Activated naive CD4-positive, alpha-beta T cell treated with anti-CD3 and anti-CD28 coated beads, Interleukin-2, amount 10 ng/mL, durations not matched to agents 7 days and 5 days (primary cell): ENCODE measurements at places on chromosomes 11 and 22.
A peak's percentile ranks its signal among the peaks of the same experiment; 100 is the strongest.

GRCh38 chr11:104609311-104610085, 288.8 kb downstream of the CASP12 start:
- DNase-seq = peak; percentile 43

DNA sequence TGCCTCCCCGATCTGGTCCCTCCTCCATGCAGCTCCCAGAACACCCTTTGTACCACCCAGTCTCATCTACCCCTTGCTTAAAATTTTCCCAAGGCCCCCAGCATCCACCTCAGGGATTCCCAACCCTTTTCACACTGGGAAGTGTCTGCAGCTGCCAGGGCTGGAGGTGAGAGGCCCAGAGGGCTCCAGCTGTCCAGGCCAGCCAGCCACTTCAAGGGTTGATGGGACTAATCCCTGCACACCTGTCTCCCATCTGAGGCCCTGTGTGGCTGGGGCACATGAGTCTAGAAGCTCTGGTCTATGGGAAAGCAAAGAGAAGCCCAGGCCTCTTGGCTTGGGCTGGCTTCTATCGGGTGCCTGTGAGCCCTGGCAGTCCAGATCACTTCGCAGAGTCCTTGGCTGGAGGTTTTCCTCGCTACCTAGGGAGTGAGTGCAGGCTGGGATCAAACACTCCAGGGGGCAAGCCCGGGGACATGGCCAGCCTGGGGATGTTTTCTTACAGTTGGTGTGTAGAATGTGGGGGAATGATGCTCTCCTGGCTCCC, 41.1 kb upstream of the TPBGL start:
- DNase-seq = no peak

DNA sequence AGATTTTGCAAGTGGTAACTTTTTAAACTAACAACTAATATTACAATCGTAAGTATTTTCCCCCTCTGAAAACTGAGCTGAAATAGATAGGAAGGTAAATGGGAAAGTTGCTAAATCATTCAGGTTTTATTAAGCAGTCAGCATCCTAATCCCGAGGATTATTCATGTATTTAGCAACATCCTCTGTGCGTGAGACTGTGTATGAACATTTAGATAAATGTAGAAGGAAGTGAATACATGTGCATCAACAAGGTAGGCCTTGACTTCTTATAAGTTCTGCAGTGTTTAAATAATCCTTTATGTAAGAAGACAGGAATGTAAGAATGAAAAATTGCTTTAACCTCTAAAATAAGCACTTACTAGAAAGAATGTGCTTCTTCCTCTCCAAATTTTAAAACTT, 745.9 kb upstream of the TENM4 start:
- DNase-seq = no peak

- DNase-seq = no peak
Measured at GRCh38 chr11:15342163-15342562, 227.4 kb downstream of the INSC start.

DNA sequence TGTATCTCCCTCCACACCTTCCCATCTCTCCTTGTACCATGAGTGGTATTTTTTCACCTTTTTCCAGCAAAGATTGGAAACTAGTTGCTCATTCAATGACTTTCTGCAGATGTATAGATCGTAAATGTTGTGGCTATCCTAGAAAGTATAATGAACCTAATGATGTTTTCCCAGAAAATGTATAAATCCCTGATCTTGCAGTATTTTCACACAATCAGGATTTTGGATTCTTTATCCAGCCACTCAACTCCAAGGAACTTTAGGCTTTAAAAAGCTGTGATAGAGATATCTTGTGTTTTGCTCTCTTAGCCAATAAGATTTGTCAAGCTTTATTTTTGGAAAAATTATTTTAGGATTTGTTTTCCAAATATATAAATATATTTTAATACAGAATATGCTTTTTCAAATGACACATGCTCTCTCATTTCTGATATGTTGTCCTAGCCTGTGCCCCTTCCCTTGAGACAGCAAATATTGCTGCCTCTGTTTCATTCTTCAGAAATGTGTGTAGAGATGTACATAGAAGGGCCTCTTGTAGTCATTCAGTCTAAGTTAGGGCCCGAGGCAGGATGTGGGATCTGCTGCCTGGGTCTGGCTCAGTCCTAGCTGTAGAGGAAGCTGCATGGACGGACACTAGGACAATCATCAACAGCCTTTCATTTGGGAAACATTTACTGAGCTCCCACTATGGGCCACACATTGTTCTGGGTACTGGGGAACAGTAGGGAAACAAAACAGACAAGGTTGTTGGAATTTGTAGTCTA, 62.4 kb downstream of the NAV2 start:
- no peak for DNase-seq

GRCh38 chr11:46377831-46378230, 3.6 kb upstream of the MDK start:
- DNase-seq = no peak

DNA sequence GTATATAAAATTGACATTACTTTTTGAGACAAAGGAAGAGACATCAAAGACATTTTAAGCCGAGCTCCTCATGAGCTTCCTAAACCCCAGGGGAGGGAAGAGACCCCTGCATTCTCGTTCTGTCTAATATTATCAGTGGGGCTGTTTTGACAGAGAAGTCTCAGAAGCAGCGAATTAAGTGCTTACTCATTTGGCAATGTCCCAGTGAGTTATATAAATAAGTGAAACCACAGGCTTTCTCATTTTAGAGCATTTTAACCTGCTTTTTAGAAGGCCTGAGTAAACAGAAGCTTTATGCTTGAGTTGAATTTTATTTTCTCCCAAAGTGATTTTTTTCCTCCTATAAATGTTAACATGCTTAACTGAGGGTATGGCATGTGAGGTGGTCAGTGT, 23.2 kb upstream of the C1QTNF4 start:
- DNase-seq = no peak

- no peak for DNase-seq
Measured at GRCh38 chr11:69145050-69145380, 10.7 kb upstream of the SMIM38 start.

DNA sequence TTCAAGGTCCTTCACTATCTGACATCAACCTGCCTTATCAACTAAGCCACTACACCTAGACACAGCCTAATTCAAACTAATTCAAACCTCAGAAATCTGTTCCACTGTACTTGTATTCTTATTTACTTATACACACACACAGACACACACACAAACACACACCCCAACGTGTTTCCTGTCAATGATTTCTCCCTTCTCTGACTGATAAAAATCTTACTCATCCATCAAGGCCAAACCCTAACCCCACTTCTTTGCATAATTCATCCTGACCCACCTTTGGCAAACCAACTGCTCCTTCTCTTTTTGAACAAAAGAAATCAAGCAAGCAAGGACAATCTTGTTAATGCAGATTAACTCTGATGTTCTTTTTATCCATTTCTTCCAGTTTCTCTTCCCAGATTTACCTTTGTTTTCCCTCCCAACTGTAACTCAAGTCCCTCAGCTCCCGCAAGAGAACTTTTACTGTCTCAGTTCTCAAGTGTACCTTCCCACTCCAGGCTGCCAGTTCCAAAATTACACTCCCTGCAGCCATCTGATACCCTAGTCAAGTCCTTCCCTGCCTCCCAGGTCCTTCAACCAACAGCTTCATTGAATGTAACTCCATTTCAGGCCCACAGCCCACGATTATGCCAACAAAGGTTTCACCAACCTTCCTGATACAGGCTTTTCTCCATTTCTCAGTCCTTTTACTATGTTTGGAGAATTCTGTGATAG, 78.3 kb downstream of the PAK1 start:
- DNase-seq = no peak

- peak; percentile 68 for DNase-seq
Measured at GRCh38 chr22:44567846-44568493, 69.9 kb upstream of the RTL6 start.

- no peak for DNase-seq
Measured at GRCh38 chr11:14803846-14804245, 88.2 kb downstream of the CYP2R1 start.

DNA sequence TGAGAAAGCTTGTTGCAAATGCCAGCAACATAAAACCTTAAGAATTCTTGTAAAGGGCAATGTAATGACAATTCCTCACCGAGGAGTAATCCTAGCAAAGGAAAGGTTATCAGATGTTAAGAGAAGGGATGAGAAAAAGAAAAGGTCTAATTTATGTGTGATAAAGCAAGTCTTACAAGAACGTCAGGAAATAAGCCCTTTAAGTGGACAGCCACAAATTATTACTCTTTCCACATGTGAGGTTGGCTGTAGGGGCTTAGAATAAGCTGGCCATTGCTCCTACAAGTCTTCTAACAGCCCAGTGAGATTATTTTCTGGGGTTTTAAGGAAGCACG, 9.3 kb downstream of the LAYN start:
- no peak for DNase-seq

DNA sequence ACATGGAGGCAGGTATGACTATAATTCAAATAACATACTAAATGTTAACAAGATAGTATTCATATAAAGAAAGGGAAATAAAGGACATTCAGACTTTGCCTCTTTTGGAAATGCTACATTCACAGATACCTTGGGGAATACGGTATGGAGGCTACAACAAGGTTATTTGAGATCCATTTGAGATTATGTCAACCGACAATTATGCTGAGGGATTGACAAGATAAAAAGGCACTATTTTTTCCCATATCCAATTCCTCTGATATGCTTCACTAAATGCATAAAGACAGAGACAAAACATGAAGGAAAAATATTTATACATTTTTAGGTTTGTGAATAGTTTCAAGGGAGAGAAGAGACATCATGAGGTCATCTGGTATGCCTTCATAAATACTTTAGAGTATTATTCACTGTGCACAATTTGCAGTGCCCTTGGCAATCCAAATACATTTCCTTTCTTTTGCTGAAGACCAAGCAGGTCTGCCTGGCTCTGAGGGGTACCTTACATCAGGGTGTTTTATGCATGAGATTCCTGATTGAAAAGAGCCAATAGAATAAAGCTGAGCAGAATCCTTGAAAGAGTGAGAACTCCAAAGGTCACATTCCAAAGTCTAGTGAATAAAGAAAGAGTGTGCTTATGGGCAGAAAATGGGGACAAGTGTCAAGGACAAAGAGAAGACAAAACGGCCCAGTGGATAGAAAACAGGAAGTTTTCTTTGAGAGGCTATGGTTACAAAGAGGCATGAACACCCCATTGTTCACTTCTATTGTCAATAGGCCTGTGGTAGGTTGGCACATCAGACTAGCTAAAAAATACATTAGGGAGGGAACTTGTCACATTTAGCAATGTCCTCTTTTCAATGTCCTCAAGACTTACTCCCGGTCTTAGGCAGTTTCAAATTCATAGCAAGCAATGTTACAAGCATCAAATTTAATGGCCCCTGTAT, 455.8 kb downstream of the LRRC4C start:
- DNase-seq = no peak

- DNase-seq = no peak
Measured at GRCh38 chr11:97574976-97575665, 1185.3 kb downstream of the JRKL start.

DNA sequence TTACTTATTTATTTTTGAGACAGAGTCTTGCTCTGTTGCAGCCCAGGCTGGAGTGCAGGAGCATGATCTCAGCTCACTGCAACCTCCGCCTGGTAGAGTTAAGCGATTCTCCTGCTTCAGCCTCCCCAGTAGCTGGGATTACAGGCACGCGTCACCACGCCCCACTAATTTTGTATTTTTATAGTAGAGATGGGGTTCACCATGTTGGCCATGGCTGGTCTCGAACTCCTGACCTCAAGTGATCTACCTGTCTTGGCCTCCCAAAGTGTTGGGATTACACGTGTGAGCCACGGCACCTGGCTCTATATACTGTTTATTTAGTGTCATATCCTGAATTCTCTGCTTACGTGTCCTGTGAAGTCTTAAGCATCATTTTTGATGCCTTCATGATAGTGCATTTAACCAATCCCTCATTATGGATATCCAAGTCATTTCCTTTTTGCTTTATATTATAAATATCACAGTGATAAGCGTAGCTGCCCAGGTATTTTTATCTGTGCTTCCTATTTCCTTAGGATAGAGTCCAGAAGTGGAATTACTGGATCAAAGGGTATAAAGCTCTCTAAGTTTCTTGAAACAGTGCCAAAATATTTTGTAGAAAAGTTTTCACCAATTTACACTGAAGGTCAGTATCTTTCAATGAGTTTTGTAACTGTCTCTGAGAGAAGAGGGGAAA, 871 bp upstream of the SIDT2 start:
- no peak for DNase-seq

DNA sequence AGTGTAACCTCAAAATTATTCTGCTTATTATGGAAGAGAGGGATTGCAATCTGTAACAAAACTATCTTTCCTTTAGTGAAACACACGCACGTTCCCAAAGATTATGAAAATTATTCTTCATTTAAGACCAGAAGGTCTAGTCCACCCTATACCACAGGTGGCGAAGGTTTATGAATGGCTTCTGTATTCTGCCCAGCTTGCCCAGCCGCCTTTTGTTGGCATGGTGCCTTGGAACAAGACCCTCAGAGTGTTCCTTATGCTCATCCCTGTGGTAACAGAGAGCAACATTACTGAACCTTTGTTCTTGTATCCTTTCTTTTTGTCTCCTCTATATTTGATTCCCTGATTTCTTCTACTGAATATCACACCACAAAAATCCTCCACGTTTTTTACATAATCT, 116.4 kb downstream of the FAR1 start:
- DNase-seq = no peak

DNA sequence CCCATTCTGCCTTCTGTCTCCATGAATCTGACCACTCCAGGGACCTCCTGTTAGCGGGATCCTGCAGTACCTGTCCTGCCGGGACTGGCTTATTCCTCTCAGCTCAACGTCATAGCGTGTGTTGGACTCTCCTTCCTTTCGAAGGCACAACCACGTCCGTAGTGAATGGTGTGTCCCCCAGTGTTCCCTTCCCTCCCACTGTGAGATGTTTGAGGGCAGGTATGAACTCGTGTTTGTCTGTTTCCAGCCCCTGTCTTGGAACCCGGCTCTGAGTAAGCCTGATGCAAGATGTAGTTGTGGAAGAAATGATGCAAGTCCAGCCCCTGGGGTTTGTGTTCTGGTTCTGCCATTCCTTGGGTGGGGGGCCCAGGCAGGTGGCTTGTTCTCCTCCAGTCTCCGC, 10.5 kb upstream of the MYEOV start:
- no peak for DNase-seq

DNA sequence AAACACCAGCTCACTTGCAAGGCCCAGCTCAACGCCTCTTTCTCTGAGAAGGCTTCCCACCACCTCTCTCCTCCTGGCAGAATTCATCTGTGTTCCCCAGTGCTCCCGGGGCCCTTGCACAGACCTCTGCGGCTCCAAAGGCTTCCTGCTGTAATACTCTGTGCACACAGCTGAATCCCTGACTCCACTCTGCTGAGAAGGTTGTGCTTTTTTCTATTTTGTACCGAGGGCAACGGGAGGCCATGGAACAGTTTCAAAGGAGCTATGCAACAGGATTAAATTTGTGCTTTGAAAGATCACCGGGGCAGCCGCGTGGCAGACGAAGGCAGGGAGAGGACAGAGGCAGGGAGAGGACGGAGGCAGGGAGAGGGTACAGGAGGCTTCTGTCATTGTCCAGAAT, 49.2 kb upstream of the SYT7 start:
- no peak for DNase-seq
